Lung microvascular endothelial cell (primary cell): ENCODE measurements at places on chromosomes 7 and 10.

- peak; percentile 44 for DNase-seq
Observed at GRCh38 chr10:117004227-117005025, 561 bp downstream of the SHTN1 start.

DNA sequence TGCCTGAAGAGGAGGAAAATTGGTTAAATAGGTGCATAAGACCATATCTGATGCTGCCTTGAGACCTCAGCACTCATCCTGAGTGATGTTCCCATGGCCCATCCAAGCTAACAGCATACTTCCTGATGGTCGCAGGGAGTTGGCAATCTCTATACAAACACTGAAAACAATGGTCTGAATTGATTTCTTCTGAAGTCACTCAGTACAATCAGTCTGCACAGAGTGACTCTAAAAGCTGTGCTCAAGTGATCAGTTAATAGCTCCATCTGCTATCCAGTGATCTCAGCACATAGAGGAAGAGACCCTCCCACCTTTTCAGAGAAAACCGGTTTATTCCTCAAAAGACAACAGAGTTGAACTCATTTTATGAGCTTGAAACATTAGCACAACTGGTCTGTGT, 3.9 kb downstream of the PPP1R17 start:
- DNase-seq: no peak

DNA sequence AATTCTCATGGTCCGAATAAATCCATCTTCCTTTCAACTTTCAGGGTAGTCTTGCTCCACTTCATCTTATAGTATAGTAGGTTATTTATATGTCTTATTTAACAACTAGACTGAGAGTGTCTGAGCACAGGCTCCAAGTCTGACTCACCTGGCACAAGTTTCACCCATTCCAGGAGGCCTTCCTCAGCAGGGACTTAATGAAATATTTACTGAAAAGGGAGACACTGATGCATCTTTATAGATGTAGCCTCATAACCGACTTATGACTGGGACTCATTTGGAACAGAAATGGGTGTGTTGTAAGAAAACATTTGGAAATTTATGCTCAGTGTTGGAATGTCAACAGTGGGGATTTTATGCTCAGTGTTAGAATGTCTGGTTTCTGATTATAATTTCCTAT, 59.9 kb downstream of the CH25H start:
- DNase-seq: no peak

DNA sequence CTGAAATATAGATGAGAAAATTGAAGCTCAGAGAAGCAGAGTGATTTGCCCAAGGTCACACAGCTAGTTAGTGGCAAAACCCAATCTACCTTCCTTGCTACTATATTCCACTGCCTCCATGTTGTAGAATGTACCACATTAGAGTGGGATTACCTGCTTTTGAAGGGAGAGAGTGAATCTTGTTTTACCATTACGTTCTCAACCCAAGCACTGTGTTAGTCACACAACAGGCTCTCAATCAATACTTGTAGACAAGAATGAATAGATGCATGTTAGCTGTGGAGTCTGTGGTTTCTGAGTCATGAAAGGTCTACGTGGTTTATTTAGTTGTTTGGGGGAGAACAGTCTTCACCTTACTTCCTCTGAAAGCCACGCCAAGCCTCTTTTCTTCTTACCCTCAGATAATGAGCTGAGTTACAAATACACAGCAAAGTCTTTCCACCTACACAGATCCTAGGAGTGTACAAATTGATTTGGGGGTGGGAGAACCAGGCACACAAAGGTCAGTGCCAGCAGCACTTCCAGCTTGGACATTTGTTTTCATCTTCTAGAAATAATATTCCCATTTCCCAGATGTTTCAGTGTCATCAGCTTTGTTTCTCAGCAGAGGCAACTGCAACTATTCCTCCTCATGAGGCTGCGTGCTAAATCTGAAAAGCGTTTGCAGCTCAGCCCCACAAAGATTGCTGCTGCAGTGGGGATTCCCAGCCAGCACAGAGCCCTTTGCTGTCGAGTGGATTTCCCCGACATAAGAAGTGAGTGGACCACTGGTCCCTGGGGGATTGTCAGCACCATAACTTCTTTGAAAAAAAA, 71.5 kb upstream of the ADO start:
- DNase-seq: no peak

DNA sequence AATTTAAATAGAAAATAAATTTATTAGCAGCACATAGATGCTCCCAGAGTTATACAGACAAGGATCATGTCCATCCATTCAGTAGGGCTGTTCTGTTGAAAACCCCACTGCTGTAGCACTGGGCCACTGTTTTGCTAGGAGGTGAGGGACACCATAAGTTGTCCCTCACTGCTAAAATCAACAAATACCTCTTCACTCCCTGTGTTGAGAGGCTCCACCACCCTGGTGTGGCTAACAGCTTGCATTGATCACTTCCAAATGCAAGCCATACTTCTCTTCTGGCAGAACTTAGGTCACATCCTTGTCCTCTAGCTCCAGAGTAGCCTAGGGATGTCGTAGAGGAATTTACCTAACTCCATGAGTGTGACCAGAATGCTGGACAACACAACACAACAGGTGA, 55.4 kb downstream of the MDFIC start:
- no peak for DNase-seq

- no peak for DNase-seq
Observed at GRCh38 chr7:140723006-140723405, 26.5 kb downstream of the NDUFB2 start.

DNA sequence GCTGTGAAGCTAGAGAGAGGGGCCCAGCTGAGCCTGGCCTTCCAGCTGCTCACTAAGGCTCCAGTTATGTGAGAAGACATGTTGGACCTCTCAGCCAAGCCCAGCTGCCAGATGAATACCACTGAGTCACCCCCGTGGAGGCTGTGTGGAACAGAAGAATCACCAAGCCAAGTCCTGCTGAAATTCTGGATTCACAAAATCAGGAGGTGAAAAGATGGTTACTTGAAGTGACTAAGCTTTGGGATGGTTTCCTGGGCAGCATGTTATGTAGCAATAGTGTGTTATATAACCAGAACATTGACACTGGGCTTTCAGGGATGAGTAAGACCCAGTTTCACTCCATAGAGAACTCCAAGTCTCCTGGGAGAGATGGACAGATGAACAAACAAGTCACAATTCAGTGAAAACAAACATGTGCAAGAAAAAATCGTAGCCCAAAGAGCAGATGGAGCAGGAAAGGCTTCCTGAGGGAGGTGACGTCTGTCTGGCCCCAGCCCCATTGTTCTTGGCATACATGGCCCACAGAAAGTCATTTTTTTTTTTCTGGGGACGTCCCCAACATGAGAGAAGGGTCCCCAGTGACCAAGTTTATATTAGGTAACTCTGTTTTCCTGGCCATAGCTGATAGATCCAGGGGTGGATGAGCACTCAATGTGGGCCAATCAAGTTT, 64.1 kb upstream of the PDZD8 start:
- DNase-seq: no peak

GRCh38 chr10:130000918-130001317, 36.8 kb upstream of the EBF3 start:
- no peak for DNase-seq

GRCh38 chr7:46705386-46706255, 784.5 kb upstream of the IGFBP3 start:
- no peak for DNase-seq

GRCh38 chr7:116166156-116166555, 44.2 kb upstream of the TES start:
- DNase-seq: no peak

DNA sequence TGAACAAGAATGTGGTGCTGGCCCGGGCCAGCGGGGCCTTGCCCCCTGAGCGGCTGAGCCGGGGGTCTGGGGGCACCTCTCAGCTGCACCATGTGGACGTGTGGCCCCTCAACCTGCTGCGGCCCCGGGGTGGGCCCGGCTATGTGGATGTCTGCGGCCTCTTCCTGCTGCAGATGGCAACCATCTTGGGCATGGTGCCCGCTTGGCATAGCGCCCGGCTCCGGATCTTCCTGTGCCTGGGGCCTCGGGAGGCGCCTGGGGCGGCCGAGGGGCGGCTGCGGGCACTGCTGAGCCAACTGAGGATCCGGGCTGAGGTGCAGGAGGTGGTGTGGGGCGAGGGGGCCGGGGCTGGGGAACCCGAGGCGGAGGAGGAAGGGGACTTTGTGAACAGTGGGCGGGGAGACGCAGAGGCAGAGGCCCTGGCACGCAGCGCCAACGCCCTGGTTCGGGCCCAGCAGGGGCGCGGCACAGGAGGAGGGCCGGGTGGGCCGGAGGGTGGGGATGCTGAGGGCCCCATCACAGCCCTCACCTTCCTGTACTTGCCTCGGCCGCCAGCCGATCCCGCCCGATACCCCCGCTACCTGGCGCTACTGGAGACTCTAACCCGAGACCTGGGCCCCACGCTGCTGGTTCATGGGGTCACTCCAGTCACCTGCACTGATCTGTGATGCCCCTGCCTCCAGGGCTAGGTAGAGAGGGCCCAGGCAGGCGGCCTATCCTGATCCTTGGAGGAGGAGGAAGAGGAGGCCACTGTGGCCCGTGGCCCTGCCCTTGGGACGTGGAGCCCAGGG, 1.1 kb upstream of the TRIP6 start:
- no peak for DNase-seq

DNA sequence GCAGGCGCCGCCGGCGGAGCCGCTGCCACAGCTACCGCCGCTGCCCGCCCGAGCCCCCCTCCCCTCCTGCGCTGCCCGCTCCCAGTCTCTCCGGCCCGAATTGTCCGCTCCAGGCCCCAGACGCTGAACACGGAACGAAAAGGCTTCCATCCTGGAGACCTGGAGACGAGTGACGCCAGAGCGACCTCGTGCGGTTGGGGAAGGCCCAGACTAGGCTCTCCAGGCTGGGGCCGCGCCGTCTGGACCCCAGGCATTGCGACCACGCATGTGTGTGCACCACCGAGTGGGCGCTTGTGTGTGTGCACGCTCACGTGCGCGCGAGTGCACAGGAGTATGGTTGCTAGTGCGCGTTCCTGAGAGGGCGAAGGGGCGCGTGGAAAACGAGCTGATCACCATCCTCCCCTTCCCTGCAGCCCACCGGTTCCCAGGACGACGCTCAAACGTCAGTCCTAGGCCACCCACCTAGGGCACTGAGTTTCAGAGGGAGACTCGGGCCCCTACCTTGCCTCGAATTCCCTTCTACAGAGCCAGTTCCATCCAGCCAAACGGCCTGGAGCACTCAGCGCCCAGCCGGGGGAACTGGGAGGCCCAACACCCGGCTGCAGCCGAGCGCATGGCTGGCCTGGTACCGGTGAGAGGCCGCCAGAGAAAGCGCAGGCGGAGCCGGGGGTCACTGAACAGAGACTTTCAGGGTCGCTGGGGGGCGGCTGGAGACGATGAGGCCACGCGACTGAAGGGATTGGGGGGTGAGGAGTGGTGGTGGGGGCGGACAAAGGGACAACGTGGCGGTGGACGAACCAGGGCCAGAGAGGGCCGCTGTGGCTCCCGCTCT, 11.6 kb downstream of the LBX1 start:
- DNase-seq: peak; percentile 55

- DNase-seq: no peak
Observed at GRCh38 chr10:1033601-1034000, 7.9 kb upstream of the IDI2 start.

DNA sequence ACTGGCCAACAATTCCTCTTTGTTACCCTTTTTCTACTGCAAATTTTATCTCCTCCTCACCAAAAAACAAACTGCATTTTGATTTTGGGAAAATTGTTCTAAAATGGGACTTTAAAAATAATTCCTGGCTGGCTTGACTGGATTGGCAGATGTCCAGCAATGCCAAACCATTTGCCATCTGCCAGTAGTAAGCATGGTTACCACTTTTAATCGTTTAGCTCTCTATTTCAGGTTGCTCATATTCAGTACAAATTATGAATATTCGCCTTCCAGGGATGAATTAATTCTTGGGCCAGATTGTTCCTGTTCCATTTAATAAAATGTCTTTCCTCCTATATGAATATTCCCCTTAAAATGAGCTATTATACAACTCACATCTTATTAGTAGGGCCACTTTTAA, 35.7 kb downstream of the SMNDC1 start:
- DNase-seq: no peak

DNA sequence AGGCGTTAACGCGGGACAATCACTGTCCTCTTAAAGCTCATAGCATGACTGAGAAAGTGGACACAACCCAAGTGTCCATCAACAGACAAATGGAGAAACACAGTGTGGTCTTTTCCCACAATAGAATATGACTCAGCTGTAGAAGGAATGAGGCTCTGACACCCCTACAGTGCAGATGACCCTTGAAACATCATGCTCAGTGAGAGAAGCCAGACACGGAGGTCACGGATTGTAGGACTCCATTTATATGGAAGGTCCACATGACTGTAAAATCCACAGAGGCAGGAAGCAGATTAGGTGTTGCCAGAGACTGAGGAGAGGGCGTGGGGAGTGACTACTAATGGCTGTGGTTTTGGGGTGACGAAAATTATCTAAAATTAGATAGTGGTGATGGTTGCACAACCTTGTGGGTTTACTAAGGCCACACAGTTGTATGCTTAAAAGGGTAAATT, 6.1 kb upstream of the NCAPG2 start:
- no peak for DNase-seq

GRCh38 chr7:24851786-24852185, 94.5 kb upstream of the GSDME start:
- DNase-seq: peak; percentile 64

GRCh38 chr7:106071356-106071998, 40.6 kb downstream of the SYPL1 start:
- DNase-seq: peak; percentile 51

DNA sequence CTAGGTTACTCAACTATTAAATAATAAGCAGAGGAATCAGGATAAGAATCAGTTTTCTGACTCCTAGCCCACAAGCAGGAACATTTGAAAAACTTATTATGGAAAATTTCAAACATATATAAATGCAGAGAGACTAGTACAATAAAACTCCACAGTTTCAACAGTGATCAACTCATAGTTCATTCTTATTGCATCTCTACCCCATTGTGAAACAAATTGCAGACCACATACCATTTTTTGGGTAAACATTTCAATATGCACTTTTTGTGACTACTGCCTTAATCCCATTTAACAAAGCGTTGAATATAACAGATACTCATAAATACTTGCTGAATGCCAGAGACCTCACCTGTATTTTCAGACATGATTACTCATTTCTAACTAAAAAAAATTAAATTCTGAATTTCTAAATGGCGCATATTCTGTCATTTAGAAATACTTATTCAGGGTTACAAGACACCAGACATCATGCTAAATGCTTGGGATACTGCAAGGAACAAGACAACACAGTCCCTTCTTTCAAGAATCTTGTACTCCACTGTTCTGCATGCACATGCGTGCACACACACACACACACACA, 11.4 kb downstream of the CDK6 start:
- DNase-seq: no peak

GRCh38 chr10:130399425-130399950, 263.3 kb downstream of the GLRX3 start:
- no peak for DNase-seq

DNA sequence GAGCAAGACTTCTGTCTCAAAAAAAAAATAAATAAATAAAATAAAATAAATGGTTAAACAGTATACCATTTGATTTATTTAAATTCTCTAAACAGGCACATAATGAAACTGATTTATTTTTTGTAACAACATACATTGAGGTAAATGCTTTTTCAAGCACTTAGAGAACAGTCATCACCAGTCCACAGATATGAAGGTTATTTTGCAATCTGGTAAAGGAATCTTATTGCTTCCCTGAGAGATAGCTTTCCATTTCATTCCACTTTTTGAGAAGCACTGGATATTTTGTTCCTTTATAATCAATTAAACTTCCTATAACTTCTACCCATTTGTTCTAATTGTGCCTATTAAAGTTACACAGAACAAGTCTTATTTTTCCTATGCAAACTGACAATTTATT, 5.2 kb downstream of the CEP55 start:
- DNase-seq: no peak
